ENCODE measurements at places on chromosomes 3 and 15.

DNA sequence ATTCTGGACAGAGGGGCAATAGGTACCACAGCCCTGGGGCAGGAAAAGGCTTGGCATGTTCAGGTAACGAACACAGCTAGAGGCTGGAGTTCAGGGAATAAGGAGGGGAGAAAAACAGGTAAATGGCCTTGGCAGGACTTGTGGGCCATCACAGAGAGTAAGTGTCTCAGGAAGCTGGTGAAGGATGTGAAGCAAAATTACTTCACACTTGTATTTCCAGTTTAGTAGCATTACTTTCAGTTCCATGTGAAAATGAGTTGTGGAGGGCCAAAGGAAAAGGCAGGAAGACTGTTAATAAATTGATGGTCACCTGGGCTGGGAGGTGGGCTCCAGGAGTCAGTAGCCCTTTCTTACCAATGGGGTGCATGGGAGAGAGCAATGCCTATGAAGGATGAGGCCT, 25.6 kb downstream of the TRIM42 start:
- DNase-seq = no peak

GRCh38 chr3:34212656-34213055, 414.2 kb downstream of the PDCD6IP start:
- DNase-seq = peak; percentile 49

DNA sequence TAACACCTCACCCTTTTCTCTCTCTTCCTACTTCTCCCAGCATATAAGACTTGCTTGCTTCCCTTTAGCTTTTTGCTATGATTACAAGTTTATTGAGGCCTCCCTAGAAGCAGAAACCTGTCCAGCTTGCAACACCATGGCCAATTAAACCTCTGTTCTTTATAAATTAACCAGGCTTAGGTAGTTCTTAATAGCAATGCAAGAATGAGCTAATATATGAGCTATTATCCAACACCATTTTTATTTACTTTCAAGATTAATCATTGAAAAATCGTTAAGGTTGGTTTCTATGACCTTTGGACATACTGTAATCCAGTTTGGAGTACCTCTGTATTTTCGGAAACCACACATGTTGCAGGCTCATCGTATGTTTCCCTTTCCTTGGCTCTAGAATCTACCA, 643.1 kb downstream of the ZPLD1 start:
- no peak for DNase-seq

GRCh38 chr15:78034495-78035191, 42.9 kb downstream of the TBC1D2B start:
- DNase-seq = no peak

GRCh38 chr15:98447069-98447468, 201.3 kb upstream of the IGF1R start:
- no peak for DNase-seq

- DNase-seq = no peak
Measured at GRCh38 chr3:51678641-51679040, 7.6 kb downstream of the TEX264 start.

- peak; percentile 22 for DNase-seq
Measured at GRCh38 chr3:137012097-137012501, 54.3 kb downstream of the IL20RB start.

DNA sequence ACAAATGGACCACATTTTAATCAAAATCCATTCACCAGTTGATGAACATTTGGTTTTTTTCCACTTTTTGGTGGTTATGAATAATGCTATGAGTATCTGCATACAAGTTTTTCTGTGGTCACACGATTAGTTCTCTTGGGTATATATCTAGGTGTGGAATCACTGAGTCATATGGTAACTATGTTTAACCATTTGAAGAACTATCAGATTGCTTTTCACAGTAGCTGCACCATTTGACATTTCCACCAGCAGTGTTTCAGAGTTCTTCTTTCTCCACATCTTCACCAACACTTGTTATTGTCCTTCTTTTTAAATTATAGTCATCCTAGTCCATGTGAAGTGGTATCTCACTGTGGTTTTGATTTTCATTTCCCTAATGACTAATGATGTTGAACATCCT, 33.3 kb upstream of the ATG7 start:
- peak; percentile 47 for DNase-seq

DNA sequence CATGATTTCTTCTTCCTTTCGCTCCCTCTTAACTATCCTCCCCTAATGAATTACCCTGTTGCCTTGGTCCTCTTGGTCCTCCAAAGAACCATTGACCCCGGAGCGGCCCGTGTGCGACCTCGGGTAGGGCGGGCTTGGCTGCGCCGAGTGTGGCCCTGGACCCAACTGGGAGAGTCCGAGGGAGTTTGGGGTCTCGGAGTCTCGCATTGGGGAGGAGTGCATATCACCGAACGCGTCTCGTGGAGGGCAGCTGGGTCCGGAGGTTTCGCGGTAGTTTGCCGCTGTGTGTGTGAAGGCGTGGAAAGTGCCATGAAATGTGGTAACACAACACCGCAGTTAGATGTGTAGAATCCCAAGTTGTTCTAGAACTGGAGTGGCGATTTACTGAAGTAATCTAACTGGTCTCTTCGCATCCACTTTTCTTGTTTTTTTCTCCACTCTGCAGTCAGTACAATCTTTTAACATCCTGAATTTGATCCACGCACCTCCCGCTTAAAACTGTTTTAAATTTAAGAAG, 363 bp downstream of the GTF2E1 start:
- DNase-seq = no peak

DNA sequence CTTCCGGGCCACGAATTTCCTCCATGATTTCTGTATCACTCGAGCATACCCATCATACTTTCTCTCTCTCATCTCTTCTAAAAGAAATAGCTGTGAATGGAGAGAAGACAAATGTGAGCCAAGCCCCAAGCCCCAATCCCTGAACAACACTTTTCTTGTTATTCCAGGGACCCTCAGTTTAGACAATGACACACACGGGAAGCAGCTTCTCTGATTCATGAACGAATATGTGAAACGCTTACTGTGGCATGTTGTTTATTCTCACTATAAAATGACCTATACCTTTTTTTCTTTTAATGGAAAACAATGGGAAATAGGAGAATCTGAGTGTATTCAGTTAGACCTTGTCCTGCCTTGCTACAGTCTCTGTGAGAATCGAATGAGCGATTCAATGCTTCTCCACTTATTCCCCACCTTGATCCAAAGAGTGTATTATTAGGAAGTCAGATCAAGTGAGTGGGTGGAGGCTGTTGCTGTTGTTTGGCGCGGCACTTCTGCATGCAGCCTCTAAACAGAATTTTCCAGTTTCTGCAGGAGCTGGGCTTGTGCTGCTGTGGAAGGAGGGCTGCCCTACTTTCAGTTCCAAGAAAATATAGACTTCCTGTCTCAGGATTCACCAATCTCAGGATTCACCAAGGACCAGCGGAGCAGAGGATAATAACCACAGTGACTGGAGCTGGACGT, 32.4 kb upstream of the LDHAL6B start:
- DNase-seq = no peak

DNA sequence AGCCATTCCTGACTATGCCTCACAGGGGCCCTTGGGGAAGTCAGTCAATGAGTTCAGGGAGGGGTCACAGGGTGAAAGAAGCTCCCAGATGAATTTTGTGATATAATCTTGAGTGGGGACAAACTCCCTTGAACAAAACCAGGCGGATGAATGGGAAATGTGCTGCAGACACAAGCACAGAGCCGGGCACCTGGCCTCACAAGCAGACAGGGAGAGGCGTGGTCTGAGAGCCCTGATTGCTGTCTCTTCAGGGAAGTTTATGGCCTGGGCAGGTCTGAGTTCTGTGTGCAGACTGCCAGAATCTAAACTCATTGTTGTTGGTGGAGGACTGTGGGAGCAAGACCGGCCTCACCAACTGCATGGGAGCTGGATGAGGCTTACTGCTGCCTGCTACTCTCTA, 591.8 kb downstream of the EPHA3 start:
- no peak for DNase-seq

GRCh38 chr3:59653405-59654122, 603.7 kb upstream of the CFAP20DC start:
- DNase-seq = no peak

- DNase-seq = no peak
Measured at GRCh38 chr3:99472385-99472784, 166.0 kb upstream of the COL8A1 start.

DNA sequence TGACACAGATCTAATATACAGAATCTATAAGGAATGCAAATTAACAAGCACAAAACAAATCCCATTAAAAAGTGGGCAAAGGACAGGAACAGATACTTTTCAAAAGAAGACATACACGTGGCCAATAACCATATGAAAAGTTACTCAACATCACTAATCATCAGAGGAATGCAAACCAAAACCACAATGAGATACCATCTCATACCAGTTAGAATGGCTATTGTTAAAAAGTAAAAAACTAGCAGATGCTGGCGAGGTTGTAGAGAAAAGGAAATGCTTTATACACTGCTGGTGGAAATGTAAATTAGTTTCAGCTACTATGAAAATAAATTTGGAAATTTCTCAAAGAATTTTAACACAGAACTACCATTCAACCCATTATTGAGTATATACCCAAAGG, 50.7 kb downstream of the ADAMTS17 start:
- DNase-seq = no peak

- no peak for DNase-seq
Measured at GRCh38 chr3:182501856-182502255, 291.4 kb upstream of the ATP11B start.

- peak; percentile 21 for DNase-seq
Measured at GRCh38 chr3:163056874-163057497, 1560.4 kb downstream of the OTOL1 start.

DNA sequence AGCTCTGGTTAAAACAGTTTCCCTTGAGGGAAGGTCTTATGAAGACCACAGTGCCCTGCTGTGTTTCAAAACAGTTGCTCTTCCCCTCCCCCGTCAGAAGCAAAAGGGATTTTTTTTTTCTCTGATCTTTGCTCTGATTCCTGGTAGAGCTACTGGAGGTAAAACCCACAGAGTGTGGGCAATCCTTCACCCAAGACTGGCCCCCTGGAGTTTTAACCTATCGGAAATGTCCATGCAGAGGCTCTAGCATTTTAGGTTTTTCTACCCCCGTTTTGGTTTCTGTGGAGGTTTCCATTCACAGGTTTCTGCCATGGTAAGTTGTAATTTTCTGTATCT, 27.7 kb downstream of the GRM2 start:
- DNase-seq = no peak

DNA sequence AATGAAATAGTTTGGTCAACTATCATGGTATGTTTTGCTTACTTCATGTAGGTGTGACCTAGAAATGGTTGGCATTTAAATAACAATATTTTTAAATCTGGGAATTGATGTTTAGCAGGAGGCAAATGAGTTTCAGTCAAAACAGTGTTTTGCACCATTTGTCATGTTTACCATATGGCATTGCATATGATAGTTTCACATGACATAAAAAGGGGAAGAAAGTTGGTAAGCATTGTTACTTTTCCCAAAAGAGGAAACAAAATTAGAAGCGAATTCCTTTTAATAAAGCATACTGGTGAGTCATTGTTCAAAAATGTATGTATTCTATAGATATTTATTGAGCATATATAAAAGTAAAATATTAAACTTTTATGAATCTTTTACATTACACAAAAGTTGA, 2.3 kb downstream of the RNF13 start:
- no peak for DNase-seq

DNA sequence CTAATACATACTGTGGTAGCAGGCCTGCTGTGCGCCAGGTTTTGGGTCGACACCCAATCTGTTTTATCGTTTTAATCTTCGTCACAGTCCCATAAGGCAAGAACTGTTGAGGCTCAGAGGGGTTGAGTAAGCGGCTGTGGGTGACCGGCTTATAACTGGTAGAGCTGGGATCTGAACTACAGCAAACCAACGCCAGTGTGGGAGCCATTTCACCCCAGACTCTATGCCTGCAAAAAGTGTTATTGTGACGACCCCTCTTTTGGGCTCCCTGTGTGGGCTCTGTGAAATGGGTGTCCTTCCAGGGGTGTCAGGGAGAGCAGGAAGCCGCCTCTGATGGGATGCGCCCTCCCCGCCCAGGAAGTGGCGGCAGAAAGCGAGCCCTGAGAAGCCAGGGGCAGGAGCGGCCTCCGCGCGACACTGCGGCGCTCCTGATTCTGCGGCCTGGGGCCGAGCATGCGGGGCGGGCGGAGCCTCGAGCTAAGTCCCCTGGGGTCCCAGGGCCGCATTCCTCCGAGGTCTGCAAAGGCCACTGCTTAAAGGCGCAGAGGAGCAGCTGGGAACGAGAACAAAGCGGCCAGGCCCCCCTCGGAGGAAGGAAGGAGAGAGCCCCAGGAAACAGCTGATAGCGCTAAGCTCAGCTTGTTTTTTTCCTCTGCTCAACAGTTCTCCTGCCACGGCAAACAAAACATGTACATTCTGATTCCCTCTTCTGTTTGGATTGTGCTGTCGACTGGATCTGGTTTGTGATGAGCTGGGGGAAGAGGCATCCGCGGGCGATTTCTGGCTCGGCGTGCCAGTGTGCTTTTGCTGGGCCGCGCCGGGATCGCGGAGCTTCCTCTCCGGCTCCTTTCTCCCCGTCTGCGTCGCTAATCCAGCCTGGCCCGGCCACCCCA, 33.9 kb downstream of the GRK7 start:
- no peak for DNase-seq

GRCh38 chr3:57451150-57451846, 92.8 kb downstream of the DNAH12 start:
- DNase-seq = no peak
